Hippocampal formation (tissue), 2 donors: ENCODE measurements at places on chromosomes 2 and 18.

DNA sequence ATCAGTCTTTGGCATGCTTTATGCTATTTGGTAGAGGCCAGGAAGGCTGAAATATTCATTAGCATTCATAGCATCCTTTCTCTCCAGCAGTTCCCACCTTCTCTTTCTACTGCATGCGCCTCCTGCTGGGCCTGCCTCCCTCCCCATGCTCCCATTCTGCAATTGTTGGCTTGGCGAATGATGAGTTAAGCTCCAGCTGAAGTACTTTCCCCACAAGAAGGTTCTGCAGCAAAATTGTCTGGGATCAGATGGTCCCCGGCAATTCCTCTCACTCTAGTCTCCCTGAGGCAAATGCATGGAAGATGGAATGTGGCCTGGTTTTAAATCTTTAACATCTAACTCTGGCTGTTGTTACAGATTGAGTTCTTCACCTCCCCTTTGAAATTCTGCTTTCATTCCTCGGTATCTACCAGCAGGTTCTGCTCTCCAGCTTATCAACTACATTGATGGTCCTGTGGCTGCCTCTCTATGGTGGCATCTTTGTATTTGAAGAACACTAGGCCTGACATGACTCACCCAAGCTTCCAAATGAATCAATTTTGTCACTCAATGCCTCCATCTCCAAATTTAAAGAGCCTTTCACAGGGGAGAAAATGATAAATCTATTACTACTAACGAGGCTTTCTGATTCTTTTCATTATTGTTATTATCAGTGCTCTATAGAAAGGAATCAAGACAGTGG, 55.9 kb downstream of the KCTD18 start:
- no peak for DNase-seq

- DNase-seq = no peak
Measured at GRCh38 chr2:52253416-52253980, 1221.6 kb upstream of the NRXN1 start.

GRCh38 chr18:26480897-26481795, 67.2 kb downstream of the KCTD1 start:
- DNase-seq = no peak

DNA sequence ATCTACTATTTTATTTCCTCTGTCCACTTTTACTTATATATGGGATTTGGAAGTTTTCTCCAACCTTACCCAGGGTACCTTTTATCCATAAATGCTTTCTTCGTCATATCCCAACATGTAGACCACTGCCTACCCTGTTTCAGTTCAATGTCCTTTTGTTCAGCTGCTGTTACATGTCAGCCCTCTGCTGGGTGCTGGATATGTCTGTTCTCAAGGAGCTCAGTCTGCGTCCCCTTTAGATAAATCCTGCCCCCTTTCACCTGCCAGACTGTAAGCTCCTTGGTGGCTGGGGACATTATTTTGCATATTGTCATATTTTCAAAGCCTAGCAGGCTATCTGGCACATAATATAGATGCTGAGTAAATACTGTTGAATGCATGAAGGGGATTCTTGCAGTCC, 53.2 kb downstream of the NEMP2 start:
- peak; percentile 40 for DNase-seq

GRCh38 chr18:2147476-2148230, 423.7 kb downstream of the METTL4 start:
- DNase-seq = peak; percentile 3

- no peak for DNase-seq
Measured at GRCh38 chr2:240465765-240466578, 30.5 kb downstream of the GPC1 start.

GRCh38 chr2:220240641-220241040, 613.2 kb downstream of the SLC4A3 start:
- DNase-seq = no peak

DNA sequence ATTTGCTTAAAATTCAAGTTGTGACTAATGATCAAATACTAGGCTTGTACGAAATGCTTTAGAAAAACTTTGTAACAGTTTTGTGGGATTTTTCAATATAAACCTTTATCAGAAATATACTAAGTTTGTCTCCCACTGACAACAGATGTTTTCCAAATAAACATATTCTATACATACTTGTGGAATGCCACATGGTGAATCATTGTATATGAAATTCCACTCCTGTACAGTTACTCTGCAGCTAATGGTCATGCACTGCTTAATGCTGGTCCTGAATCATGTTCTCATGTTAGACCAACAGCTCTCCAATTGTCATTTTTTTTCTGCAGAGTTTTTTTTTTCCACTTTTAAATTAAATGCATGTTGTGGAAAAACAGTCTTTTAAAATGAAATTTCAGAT, 90.1 kb downstream of the DPP4 start:
- DNase-seq = no peak

DNA sequence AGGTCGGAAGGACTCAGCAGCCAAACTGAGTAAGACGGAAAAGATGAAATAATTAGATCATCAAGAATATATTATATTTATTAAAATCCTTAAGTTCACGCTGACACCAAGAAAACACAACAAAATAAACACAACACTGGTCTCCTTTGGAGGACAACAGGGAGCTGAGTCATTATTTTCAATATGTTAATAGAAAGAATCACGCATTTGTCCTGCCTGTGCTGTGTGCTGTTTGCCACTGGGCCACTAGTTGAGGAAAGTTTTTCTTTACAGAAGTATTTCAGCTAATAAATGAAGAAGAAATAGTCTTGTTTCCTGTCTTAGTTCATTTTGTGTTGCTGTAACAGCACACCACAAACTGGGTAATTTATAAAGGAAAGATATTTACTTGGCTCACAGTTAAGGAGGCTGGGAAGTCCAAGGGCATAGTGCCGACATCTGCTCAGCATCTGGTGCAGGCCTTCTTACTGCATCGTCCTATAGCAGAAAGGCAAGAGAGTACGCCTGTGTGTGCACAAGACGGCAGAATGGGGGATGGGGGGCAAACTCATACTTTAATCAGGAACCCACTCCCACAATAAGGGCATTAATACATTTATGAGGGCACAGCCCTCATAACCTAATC, 88.0 kb downstream of the TCF7L1 start:
- no peak for DNase-seq

GRCh38 chr18:62536005-62536404, 13.2 kb downstream of the ZCCHC2 start:
- DNase-seq = no peak

DNA sequence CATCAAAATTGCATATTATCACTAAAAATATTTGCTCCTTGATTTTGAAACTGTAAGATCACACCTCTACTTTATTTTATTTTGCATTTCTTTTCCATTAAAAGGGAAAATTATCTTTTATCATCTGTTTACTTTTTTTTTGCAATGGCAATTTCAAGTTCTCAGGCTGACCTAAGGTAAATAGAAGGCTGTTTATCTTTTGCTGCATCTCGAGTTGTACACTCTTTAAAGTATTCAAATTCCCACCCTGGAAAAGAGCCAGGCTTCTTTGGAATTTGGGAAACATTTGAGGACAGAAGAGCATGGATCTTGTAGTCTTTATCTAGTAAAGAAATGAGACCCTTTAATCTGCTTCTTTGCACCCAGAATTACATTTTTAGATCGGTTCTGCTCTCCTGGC, 645.7 kb downstream of the SLC4A3 start:
- no peak for DNase-seq

- peak; percentile 67 for DNase-seq
Measured at GRCh38 chr2:95060446-95061118, 35.1 kb downstream of the MAL start.

- no peak for DNase-seq
Measured at GRCh38 chr2:36376319-36376765, 20.8 kb downstream of the CRIM1 start.

DNA sequence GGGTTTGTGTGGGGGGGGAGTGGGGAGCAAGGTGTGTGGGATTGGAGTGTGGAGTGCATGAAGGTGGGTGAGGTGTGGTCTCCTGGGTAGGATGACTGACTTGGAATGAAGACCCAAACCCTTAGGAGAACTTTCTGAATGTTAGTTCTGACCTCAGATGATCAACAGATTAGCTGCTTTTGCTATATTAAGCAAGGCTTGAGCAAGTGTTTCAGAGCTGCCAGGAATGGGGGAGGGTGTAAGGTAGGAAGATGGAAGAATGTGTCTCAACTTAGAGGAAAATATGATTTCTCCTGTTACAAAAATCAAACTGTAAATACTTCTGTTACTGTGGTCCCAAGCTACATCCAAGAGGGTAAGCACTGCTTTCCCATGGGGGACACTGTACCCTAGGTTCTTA, 273.6 kb downstream of the TGIF1 start:
- no peak for DNase-seq

DNA sequence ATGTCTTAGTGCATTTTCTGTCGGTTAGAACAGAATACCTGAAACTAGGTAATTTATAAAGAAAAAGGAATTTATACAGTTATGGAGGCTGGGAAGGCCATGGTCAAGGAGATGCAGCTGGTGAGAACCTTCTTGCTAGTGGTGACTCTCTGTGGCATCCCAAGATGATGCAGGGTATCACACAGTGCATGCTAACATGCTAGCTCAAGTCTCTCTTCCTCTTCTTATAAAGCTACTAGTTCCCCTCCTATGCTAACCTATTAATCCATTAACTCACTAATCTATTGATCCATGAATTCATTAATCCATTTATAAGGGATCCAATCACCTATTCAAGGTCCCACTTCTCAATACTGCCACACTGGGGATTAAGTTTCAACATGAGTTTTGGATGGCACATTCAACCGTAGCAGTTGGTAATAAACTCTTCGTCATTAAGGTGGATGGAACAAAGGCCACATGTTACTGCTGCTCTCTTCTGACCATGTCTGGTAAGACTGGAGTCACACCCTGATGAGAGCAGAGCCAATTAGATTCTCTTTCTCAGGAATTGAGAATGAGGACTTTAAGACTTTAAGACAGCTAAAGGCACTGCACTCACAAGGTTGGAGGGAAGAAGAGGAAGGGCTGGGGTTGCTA, 211.6 kb upstream of the SMAD7 start:
- DNase-seq = no peak

GRCh38 chr2:280650-281110, 7.2 kb downstream of the ALKAL2 start:
- DNase-seq = no peak

- no peak for DNase-seq
Measured at GRCh38 chr2:20438334-20439192, 8.3 kb upstream of the RHOB start.

GRCh38 chr2:48250943-48251342, 279.0 kb upstream of the STON1 start:
- no peak for DNase-seq

GRCh38 chr2:15750433-15750814, 158.8 kb downstream of the DDX1 start:
- DNase-seq = no peak

DNA sequence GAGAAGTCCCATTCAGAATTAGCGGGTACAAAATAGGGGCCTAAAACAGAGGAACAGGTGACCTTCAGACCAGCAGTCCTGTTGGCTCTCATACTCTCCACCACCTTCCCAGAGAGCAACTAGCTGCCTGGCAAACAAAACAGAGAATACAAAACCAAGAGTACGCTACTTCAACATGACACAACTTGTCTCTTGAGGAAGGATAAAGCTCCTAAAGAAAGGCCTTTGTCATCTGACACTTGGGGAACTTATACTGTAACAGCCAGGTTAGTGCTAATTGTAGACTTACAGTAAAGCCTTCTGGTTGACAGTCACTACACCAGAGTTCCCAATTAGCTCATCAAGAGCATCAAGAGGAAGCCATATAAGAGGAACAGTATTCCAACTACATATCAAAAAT, 282.1 kb upstream of the NT5C1B start:
- no peak for DNase-seq

GRCh38 chr2:53945538-53945937, 25.3 kb downstream of the PSME4 start:
- DNase-seq = no peak

- DNase-seq = no peak
Measured at GRCh38 chr2:233059797-233060500, at the start of gene INPP5D. Gene INPP5D, plus strand, starts transcription at chr2:233060342. Its CDS starts 137 bp downstream, at chr2:233060479.

DNA sequence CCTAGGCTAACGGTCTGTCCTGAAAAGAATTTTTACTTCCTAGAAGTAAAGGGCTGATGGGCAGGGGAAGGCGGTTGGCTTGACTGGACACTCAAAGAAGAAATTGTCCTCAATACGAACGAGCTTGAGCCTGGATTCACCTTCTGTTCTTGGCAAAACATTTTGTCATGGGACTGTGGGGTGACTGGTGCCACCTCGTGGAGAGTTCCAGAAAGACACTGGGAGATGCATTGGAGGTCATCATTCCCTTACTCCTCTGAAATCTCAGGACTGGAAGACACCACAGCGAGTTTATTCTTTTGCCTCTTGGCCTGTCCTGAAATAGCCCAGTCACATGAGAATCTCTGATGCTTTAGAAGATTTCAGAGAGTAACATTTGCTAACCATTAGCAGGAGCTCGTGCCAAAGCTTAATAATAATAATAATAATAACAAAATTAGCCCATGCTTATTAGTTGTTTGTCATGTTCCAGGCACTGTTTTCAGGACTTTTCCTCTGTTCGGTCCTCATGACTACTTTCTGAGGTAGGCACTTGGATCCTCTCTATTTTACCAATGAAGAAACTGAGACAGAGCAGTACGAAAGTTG, 44.5 kb downstream of the TMEM182 start:
- DNase-seq = peak; percentile 32

DNA sequence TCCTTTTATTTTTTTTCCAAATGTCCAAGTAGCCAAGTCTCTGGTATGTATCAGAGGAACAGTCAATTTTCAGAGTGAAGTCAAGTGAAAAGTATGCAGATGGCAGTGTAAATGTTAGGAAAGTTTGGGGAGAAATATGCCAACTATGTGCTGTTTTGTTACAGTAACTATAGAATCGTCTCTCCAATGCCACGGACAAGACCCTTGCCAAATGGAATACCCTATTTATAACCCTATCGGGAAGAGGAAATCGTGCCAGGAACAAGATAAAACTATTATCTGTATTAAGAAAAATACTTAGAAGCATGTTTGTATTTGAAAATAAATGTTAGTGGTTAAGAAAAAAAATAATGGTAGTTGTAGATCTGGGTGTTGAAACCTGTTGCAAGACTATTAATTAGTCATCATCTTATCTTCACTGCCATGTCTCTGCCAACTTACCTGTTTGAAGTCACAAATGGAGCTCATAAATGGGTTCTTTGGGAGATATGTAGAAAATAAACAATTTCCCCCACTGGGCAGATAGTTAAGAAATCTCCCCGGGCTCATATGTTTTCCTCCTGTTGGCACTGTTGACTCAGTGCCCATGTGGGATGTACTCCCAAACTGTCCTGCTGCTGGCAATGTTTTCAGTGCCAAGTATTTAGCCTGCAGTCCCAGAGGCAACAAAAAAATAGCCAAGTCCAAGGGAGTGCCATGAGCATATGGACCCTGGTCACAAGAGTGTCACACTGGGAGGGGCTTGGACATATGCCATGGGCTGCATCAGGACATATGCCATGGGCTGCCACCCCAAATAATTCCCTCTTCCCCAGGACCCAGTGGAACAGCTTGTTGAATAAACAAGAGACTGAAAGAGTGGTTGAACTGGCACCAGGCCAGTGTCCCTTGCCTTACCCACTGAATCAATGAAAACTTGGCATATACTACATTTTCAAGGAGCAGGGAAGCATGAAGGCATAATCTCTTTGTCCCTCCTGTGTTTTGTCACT, 366.9 kb downstream of the OSR1 start:
- no peak for DNase-seq

GRCh38 chr2:214679736-214680135, 129.7 kb downstream of the BARD1 start:
- no peak for DNase-seq
